Osteocyte (in vitro differentiated cells): ENCODE measurements at places on chromosomes 2 and 18. TPM values are rescaled to one million over a fixed set of nuclear protein-coding genes. Genes with fewer than 3 reads are reported as not detected.

DNA sequence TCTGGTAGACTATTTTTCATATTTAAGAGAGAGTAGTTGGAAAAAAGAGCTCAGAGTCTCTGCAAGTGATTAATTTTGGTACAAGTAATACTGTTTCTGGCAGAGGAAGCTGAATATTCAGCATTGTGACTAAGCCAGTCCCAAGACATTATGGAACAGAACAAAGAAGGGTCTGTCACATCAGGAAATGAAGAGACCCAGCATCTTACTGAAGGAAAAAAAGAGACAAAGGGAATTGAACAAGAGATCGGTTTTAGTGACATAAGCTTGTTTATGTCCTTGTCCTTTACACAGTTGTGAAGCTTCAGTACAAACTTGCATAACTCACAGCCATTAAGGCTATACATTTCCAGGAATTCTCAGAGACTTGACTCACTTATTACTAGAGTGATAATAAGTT, 568.5 kb upstream of the SLC8A1 start:
- no peak for DNase-seq

DNA sequence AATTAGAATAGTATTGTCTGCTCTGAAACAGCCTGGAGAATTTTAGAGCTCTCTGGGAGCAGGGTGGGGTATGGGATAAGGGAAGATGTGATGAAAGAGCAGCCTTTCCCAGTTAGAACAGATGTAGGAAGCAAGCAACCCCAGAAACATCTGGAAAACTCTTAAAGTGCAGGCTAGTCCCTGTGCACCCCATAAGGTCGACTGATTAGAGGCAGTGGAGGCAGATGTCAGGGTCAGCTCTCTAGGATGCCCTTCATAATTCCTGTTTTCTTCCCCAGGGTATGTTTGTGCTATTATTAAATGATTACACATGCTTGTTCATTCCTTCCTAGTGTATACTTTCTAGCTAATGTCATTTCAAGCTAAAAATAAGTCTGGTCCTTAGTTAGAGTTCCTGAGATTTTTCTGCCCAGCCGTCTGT, 41.7 kb downstream of the PTPRM start:
- no peak for DNase-seq

GRCh38 chr18:53886058-53886457, 338.4 kb downstream of the MBD2 start:
- DNase-seq = no peak

- DNase-seq = no peak
Observed at GRCh38 chr2:152861349-152861942, 143.0 kb downstream of the ARL6IP6 start.

GRCh38 chr2:17892770-17893534, 14.5 kb downstream of the KCNS3 start:
- DNase-seq = no peak

HOXD13 gene
- total RNA-seq = not detected in 2 replicates
